Esophagus mucosa (tissue), 1 donor: ENCODE measurements at places on chromosomes 12 and 14. TPM values are rescaled to one million over a fixed set of nuclear protein-coding genes. Genes with fewer than 3 reads are reported as not detected.
A peak's percentile ranks its signal among the peaks of the same experiment; 100 is the strongest.

DNA sequence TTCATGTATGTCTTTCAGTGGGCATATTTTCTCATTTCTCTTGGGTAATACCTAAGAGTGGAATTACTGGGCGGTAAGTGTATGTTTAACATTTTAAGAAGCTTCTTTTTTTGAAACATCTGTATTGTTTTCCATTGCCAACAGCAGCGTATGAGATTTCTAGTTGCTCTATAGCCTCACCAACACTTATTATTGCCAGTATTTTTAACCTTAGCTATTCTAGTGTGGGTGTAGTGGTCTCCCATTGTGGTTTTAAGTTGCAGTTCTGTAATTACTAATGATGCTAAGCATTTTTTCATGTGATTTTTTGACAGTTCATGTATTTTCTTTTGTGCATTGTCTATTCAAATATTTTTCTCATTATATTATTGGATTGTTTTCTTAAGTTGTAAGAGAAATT is 101.9 kb upstream of the EEA1 start:
- ATAC-seq = no peak

GRCh38 chr14:91261986-91262549 is 17.6 kb upstream of the GPR68 start:
- ATAC-seq = no peak

DNA sequence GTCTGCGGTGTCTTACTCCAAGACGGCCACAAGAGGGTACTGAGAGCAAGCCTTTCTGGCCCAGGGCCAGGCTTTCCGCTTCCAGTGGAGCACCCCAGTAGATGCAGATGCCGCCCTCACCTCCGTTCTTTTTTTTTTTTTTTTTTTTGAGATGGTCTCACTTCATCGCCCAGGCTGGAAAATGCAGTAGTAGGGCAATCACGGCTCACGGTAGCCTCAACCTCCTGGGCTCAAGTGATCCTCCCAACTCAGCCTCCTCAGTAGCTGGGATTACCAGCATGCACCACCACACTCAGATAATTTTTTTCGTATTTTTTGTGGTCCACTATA is 5.6 kb upstream of the LBHD2 start:
- peak; percentile 61 for ATAC-seq

KRT77 gene
- not detected for total RNA-seq
